ENCODE measurements at places on chromosomes 5 and 9.

DNA sequence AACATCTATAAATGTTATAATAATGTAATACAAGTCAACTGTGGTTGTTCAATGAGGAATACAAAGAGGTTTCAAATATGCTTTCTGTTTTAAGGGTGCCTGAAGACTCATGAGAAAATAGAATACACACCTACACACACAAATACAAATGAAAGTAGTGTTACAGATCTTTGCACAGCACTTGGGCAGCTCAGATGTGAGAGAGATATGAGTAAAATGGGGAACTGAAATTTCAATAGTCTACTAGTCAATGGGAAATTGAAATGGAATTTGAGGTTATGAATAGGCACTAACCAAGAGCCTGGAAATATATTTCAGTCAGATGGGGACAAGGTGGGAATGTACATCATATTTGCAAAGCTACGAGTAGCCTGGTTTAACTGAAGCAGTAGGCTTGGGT is 96.6 kb downstream of the ISL1 start:
- no peak for DNase-seq

DNA sequence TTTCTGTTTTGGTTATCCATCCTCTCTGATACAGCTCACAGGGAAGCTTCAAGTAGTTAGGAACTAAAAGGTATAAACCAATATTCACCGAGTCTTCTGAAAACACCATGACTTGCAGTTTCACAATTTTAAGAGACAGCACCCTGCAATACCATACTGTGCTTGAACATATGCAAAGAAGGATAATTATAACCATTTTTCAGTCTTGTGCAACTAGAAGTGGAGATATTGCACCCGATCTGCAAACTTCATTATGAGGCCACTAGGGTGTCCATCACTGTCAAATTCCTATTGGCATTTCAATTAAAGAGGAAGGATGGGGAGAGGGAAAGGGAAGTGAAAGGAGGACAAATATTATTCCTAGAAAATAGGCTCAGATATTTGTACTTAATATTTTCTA is 32.4 kb upstream of the CEP120 start:
- DNase-seq = no peak

- DNase-seq = no peak
Observed at GRCh38 chr5:16853518-16853917, 82.6 kb downstream of the MYO10 start.

DNA sequence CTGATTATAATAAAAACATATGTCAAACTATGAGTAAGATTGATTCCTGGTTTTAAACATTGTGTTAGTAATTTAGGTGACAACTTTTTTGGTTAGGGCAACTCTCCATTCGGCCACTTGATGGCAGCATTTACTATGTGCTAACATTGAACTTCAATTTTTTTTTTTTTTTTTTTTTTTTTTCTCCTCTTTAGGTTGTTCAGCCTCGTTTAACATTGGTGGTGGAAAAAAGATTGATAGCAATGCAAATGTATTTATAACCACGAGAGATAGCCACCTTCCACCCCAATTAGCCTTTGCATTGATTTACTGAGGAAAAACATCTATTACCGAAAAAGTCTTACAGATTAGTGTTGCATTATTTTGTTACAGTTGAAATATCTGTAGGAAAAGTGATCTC is 159.1 kb downstream of the CSNK1G3 start:
- peak; percentile 69 for DNase-seq

DNA sequence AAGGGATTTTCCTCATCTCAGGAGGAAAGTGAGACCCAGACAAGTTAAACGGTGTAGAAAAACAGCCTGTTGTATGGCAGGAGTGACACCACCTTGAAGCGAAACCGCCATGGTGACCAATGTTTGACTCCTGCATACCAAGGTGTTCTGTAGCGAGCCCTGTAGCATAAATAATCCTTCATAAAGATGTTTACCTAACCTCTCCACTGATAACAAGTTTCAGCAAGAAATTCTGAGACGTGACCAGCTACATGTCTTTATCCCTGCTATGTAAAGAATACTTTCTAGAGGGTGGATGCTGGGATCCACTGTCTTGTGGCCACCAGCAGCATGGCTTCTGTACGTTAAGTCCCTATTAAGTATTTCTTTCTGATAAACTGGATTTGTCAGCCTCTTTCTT is 148.1 kb downstream of the MPDZ start:
- DNase-seq = no peak

DNA sequence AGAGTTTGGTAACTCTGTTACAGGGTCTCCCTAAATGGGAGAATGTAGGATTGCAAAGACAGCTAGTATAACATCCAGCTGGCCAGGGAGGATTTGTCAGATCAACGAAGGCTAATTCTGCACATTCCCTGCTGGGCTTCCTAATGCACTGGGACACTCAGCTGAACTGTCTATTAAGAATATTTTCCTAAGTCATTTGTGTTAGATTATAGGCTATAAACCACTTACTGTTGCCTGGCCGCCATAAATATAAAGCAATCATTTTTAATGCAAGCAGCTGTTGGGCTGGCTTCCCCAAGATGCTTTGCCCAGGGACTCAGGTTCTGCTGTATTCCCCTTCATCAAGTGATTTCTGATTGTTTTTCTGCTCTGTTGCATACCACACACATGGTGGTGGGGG is 35.3 kb upstream of the SLIT3 start:
- DNase-seq = no peak
